ENCODE measurements at places on chromosomes 2 and 18. TPM values are rescaled to one million over a fixed set of nuclear protein-coding genes. Genes with fewer than 3 reads are reported as not detected.

GRCh38 chr2:222283634-222284033 is 15.2 kb downstream of the PAX3 start:
- no peak for DNase-seq

GRCh38 chr18:6118080-6118479 is 222.8 kb upstream of the TMEM200C start:
- no peak for DNase-seq

DNA sequence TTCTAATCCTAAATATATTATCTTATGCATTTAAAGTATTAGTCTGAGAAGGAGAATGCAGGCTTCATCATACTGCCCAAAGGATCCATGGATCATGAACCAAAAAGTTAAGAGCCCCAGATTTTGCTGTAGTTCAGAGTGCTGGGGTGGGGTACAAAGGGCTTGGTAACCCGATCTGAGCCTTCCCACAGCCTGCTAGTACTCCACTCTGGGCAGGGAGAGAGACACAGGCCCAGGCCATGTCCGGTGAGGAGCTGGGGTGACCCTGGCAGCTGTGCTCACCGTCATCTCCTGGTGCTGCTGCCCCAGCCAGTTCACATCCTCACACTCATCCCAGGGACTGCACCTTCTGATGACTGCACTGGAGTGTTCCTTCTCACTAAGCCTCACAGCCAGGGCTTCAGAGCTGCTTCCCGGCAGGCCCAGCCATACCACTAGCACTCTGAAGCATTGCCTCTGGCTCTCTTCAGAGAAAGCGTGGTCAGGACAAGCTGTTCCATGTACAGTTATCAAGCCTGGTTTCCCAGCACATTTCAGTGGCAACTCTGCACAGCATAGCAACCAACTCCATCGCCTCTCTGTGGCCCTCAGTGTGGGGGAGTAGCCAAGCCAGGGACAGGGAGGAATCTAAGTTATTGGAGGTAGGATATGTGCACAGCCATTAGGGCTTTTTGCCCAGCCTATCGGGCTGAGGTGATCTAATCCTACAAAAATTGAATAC is 189.0 kb upstream of the CTAGE1 start:
- DNase-seq = no peak

GRCh38 chr2:124347209-124347608 is 322.1 kb downstream of the CNTNAP5 start:
- no peak for DNase-seq

- peak; percentile 56 for DNase-seq
Measured at GRCh38 chr18:50704357-50704940, 115.4 kb downstream of the MRO start.

- DNase-seq = no peak
Measured at GRCh38 chr2:141778315-141778835, 352.4 kb downstream of the LRP1B start.

GRCh38 chr2:28606986-28607441 is 111.2 kb downstream of the PLB1 start:
- DNase-seq = no peak

- DNase-seq = no peak
Measured at GRCh38 chr2:107466241-107466640, 360.5 kb upstream of the RGPD4 start.

- DNase-seq = no peak
Measured at GRCh38 chr2:379778-380177, 91.9 kb upstream of the ALKAL2 start.

DNA sequence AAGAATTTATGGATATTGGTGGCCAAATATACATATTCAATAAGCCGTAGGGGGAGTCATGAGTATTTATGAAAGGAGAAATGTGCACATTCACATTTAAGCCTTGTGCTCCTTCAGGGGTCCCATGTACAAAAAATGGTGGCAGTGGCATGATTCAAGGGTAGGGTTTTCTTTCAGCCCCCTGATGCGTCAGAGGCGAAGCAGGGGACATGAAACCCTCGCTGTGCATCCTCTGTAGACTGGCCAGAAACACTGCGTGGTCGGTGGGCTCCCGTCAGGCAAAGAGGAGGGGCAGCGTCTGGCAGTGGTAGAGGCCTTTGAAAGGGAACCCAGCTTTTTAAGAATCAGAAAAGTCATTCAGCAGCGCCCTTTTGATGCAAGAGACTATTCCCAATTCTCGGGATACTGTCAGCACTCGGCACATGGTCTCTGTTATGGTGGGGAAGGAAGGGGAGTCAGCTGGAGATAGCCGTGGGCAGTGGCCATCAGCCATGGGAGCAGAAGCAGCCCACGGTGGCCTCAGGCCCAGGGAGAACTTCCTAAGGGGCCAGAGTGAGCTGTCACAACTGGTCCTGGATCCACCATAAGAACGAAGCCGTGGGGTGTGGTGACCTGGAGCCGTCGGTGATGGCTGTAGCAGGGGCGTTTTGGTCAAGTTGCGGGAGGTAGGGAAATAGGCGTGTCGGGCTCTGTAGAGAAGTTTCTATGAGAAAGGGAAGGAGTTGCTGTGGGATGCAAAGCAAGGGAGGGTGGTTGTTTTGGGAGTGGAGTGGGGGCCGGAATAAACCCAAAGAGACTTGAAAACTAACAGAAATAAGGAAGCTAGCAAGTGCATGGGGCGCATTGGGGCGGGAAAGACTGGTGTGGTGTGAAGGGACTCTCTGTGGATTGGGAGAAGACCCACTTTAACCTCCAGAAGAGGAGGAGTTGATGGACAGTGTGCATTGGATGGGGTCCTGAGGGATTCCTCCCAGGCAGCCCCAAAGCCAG is 95.6 kb downstream of the SH3BP4 start:
- peak; percentile 33 for DNase-seq

DNA sequence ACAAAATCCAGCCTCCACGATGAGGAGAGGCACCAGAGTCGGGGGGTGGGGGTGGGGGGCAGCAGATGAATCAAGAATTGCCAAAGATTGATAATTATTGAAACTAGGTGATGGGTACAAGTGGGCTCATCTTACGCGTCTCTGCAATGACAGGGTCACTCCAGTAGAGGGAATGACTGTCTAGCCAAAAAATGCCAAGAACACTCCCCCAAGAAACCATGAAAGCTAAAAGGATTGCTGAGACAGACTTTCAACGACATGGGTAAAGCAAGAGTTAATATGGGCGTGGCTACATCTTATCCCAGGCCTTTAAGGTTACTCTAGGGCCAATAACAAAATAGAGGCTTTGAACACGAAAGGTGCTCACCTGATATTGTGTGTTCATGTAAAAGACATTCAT is 86.5 kb downstream of the STK39 start:
- no peak for DNase-seq

DNA sequence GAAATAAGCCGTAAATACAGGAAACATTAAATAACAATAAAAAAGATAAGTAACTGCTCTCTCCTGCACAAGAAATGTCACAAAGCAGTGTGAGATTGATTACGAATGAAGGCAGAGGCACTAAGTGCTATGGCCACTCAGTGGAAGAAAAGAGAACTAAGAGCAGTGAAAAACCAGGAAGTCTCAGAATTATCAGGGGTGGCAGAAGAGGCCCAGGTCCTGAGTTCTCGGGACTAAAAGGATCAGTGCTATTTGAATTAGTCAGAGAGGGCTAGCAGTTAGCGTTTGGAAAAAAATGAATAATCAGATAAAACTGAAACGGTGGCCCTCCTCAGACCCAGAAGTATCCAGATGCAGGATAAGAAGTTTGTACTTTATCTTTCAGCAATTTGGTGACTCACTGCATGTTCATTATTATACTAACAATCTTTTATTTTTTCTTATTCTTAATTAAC is 367.1 kb downstream of the ZEB2 start:
- no peak for DNase-seq

- DNase-seq = no peak
Measured at GRCh38 chr2:179250095-179250494, 14.5 kb downstream of the SESTD1 start.

- DNase-seq = no peak
Measured at GRCh38 chr2:216604458-216604857, 28.8 kb upstream of the IGFBP2 start.

DNA sequence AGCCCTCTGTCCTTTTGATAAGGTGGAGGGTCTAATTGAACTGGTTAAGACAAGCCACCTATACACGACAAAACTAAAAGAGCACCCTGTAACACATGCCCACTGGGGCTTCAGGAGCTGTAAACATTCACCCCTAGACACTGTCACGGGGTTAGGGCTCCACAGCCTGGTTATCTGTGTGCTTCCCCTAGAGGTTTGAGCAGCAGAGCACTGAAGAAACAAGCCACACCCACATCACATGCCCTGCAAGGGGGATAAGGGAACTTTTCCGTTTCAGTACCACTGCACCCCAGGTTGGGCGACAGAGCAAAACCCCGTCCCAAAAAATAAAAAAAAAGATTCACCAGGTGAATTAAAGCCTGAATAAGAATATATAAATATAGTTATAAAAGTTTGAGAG is 913.7 kb upstream of the ACVR2A start:
- no peak for DNase-seq

DNA sequence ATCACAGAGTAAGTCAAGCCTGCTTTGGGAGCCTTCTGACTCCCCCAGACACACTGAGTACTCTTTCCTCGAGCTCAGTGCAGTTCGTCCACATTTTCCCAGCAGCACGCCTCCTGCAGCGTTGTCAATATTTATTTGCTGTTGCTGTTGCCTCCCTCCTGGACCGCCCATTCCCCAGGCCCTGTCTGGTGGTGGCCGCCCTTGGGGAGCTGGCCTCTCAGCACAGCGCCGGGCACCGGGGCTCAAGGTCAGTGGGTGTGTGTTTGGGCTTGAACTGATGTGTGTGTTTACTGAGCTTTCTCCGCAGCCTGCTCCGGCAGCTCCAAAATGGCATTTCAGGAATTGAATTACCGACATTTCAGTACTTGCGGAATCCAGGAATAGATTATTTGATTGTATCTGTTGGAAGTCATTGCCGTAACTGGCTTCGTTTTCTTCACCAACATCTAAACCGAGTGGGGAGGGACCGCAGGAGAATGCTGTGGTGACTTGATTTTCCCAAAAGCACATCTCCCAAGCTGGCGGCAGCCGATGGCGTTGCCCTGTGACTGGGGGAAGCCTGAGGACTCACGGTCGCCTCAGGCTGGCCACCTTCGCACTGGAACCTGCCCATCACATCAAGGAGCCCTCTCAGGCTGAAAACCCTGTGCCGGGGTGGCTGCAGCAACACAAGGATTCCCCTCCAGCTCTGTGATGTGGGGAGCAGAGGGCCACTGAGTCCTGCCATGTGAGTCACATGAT is 66.0 kb downstream of the HPCAL1 start:
- DNase-seq = no peak

DNA sequence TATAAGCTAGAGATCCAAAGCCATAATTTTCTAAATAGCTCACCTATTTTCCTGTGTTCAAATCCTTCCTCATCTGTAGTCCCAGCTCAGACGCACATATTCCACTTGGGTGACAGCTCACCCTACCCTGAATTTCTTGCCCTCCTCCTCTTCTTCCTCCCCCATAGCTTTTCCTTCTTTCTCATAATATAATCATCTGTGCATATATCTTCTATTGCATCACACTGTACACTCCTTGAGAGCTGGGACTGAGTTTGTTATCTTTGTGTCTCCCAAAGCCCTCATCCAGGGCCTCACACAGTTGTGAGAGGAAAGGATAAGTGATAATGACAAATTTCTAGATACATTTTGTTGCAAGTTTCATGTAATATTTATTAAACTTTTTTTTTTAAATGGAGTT is 55.9 kb upstream of the RTN4 start:
- DNase-seq = no peak

DNA sequence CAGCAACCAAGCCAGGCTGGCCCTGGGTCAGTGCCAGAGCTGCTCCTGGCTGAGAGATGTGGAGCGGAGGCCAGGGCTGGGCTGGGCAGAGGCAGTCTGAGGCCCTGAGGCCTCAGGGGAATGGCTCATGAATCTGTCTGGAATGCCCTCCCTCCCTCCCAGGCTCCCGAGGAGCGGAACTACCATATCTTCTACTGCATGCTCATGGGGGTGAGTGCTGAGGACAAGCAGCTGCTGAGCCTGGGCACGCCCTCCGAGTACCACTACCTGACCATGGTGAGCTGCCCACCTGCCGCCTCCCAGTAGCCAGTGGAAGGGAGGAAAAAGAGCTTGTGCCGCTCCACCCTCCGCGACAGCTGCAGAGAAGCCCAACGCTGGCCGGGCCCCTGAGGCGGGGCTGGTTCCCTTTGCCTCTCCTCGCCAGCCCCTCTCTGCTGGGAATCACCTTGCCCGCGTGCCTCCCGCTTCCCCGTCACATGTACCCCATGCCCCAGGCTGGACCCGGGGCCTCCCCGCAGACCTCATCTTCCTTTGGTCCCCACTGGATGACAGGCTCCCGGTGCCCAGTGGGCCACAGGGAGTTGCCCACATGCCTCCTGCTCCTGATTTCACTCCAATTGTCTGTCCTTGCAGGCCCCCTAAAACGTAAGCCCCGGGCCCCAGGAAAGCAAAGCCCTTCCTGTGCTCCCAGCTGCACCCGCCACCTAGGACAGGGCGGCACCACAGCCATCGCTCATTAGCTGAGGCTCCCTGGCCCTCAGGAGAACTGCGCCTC is 41.1 kb downstream of the MYO7B start:
- peak; percentile 89 for DNase-seq

DNA sequence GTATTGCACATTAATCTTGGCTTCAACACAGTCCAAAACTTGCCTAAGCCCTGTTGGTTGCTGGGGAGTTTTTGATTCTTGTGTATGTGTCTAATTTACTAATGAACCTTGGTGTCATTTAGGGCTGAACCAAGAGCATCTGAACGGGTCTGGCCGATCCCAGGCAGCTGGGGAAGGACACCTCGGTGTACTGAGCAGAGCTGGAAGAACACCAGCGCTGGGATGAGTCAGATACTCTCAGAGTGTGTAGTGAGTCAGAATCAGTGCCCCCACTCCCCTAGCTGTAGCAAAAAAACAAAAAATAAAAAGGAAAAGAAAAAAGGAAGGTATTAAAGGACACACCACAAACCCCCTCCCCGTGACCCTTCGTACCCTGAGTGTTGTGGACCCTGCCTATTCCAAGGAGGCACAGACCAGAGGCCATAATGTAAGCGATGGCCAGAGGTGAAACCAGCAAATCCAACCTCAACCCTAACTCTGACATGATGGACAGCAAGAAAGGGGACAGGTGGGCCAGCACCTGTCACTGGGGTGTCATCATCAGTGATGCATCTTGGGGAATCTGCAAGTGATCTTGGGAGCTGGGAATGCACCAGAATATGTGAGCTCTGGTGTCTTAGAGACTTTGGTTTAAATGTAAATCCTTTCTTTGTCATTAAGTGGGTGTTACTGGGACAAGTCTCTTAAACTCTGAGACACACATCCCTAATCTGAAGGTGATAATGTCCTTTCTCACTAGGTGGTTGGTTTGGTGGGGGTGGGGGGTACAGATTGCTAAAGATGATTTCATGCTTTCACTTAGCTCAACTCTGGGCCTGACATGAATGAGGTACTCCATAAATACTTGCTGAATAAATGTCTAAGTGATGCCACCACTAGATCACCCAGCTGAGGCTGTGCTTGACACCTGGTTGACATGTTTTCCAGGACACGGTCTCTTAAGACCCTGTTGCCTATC is 34.2 kb upstream of the NCOA1 start:
- no peak for DNase-seq

The TM4SF20 gene
- total RNA-seq = not detected

The MROH2A gene
- not detected for total RNA-seq

The ALLC gene
- total RNA-seq = not detected

The TMEM150A gene
- 11.4 TPM for total RNA-seq

The TDRD15 gene
- total RNA-seq = not detected

The TRAPPC12 gene
- total RNA-seq = 67.5 TPM

The SCYGR4 gene
- not detected for total RNA-seq

The KCNG3 gene
- total RNA-seq = not detected
